Stimulated activated CD4-positive, alpha-beta T cell treated with anti-CD3 and anti-CD28 coated beads, Interleukin-2, amount 100 ng/mL, for 4 hours (primary cell): ENCODE measurements at places on chromosomes 5 and 9.

DNA sequence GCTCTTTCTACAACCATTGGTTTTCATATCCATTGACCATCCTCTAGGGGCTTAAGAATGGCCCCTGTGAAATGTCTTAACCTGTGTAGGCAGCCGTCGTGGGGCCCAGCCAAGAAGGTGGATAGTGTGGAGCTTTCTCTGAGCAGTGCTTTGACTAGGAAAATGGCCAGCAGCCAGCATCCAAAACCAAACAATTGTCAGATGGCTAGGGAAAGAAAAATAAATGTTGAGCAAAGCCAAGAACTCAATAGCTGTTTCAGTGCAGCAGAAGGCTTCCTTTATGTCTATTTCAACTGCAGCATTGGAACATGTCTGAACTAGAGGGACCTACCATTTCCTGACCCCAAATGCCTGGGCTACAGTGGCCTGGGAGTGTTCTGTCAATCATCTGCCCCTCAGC lies 374.9 kb downstream of the TLE4 start:
- no peak for DNase-seq

- no peak for DNase-seq
These were observed 298.6 kb downstream of the AGTPBP1 start for GRCh38 chr9:85443190-85443598.

GRCh38 chr5:129978270-129978669 lies 74.0 kb downstream of the CHSY3 start:
- no peak for DNase-seq

DNA sequence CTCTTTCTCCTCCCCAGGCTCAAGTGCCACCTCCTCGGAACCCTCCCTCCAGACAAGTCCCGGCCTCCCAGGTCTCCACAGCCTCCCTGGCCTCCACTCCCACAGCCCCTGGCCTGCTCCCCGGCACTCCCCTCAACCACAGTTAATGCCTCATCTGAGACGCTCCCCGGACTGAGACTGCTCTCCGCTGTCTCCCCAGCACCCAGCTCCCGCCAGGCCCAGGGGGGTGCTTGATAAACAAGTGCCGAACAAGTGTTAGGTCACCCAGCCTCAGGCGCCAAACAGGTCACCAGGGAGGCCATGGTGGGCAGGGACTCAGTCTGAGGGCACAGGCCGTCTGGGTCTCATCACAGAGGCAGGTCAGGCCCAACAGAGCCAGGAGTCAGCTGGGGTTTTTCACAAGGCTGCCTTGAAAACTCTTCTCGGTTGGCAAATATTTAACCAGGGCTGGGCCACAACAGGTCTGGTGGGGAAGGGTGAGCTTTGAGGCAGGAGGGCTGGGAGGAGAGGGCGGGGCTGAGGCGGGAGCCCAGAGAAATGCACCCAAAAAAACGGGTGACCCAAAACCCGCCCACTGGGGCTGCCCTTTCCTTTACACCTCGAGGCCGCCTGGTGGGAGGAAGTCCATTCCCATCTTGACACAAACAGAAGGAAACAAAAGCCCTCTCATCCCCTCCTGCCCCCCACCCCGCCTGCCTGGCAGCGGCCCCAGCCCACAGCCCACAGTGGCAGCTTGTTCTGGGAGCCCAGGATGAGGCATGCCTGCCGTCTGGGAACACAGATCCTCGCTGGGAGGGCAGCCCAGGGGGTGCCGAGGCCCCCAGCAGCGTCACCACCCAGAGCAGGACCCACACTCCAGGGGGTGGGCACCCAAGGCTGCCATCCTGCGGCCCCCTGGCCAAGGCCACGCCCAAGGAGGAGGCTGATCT lies 66.6 kb upstream of the STXBP1 start:
- no peak for DNase-seq

GRCh38 chr5:147963948-147964693 lies 57.8 kb upstream of the C5orf46 start:
- no peak for DNase-seq

DNA sequence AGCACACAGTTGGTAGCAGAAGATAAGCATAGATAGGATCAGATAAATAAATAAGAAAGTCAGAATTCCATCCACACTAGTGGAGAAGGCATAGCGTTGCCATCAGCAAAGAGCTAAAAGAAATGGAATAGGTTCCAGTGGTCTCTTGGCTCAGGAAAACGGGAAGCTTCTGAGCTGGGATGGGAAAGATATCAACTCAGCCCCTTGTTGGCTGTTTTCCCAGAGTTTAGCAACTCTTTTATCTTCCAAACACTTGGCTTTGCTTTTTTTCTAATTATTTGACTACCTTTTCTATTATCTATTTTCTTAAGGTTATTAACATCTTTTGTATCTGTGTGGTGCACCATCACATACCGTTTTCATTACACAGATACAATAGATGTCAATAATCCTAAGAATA lies 445.7 kb upstream of the TRPC7 start:
- no peak for DNase-seq

DNA sequence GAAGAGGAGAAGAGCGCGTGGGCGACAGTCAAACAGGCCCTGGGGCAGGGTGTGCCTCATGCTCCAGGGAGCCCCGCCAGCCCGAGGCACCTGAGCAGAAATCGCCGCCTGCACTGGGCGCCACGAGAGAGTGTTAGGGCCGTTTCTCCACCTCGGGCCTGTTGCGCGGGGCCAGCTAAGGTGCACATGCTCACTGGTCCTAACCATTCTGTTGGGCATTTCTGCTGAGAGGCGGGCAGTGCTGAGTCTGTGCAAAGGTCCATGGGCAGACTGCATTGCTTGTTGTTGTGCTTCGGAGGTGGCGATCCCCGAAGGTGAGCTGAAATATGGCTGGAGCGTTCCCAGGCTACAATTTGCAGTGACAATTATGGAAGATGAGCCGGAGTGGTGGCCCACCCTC lies 367.8 kb upstream of the SPATA31A5 start:
- no peak for DNase-seq

- DNase-seq = peak; percentile 76
These were observed 18.1 kb downstream of the KYAT1 start for GRCh38 chr9:128863647-128864046.

GRCh38 chr5:22050931-22051330 lies 802.2 kb downstream of the CDH12 start:
- no peak for DNase-seq

DNA sequence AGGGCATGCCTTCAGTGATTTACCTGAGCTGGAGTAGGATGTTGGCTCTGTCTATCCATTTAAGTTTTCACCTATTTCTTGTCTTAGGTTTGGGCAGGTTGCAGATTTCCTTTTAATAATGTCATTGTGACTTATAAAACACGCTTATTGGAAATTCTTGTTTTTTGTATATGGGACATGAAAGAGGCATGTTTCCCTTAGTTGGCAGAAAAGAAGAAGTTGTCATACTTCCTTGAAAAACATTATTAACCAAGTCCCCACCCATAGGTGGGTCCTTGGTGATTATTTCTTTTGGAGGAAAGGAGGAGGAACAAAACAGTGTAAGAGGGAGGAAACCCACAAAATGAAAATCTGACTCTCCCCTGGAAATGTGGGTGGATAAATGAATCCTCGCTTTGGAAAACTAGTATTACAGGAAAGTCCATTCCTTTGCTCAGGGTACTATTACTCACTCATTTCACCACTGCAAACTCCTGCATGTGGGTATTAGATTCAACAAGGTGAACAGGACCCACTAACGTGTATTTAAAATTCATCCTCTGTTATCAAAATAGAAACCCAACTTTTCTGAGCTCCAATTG lies 9.3 kb downstream of the CER1 start:
- no peak for DNase-seq

- no peak for DNase-seq
These were observed 20.1 kb downstream of the IPO11 start for GRCh38 chr5:62432621-62433064.

DNA sequence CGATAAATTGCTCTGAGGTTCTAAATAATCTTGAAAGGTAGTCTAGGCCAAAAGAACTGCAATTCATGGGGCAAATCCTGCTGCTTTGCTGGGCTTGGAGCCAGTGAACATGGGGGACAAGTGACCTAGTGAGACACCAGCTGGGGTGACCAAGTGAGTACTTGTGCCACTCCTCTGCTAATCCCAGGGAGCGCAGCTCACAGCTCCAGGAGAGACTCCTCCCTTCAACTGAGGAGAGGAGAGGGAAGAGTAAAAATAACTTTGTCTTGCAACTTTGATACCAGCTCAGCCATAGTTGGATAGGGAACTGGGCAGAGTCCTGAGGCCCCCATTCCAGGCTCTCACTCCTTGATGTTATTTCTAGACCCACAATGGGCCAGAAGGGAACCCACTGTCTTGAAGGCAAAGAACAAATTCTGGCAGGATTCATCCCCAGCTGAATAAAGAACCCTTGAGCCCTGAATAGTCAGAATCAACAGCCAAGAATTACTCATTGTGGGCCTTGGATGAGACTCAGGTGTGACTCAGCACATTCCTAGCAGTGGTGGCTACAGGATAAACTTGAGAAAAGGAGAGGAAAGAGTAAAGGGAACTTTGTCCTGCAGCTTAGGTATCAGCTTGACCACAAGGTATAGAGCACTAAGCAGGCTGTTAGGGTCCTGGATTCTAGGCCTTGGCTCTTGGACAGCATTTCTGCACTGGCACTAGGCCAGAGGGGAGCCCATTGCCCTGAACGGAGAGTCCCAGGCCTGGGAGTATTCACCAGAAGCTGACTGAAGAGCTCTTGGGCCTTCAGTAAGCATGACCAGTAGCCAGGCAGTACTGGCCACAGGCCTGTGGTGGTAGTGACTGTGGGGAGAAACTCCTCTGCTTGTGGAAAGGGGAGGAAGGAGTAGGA lies 288.3 kb upstream of the CDH18 start:
- DNase-seq = no peak

DNA sequence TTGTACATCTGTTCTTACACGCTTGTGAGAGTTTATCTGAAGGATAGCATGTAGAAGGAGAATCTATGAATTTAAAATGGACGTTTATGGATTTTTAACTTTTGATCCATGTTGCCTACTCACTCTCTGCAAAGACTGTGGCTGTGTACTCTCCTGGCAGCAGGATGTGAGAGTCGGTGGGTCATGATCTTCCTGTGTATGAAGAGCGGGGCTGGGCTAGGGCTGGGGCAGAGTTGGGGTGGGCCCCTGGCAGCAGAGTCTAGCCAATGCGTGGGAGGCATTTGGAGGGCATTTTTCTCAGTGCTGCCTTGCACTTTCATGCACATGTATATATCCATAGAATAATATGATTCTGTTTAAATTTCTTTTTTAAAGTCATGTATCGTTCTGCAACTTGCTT lies 24.0 kb upstream of the DAB2IP start:
- DNase-seq = no peak

GRCh38 chr5:37568893-37569292 lies 189.8 kb downstream of the WDR70 start:
- DNase-seq = no peak

- DNase-seq = no peak
These were observed 7.9 kb upstream of the PSMB7 start for GRCh38 chr9:124423155-124423554.

- DNase-seq = no peak
These were observed 200.2 kb downstream of the DAB2IP start for GRCh38 chr9:121851641-121852091.

DNA sequence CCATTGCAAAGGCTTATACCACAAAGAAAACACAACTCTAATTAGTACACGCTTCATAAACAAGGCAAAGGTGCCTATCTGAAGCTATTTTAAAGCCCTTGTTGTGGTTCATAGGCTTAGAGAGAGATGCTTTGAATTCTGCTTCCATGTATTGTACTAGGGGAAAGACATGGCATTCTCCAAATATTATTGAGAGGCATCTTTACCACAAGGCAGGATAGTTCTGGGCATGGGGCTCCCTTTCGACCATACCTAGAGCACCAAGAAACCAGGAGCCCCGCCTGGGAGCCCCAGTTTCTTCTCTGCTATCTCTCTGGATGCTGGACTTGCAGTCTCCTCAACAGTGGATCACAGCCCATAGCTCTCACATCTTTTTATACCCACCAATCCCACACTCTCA lies 93.7 kb downstream of the NFIB start:
- no peak for DNase-seq

GRCh38 chr9:26181836-26182235 lies 503.6 kb upstream of the TUSC1 start:
- no peak for DNase-seq

DNA sequence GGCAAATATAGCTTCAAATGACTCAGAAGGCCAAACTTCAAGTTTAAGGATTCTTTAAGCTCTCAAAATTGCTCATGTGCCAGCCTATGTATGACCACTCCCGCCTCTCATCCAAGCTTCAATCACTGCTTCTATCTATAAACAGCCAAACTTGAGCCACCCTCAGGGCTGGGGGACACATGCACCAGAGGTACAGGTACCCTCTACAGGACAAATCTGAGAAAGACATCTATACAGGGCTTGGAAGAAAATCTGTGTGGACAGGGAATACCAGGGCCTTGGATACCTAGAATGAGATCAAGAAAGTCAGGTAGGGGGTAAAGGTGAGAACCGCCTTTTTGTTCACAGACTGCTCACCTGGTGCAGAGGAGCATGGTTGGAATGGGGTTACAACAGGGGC lies 217.9 kb downstream of the ATPSCKMT start:
- no peak for DNase-seq

DNA sequence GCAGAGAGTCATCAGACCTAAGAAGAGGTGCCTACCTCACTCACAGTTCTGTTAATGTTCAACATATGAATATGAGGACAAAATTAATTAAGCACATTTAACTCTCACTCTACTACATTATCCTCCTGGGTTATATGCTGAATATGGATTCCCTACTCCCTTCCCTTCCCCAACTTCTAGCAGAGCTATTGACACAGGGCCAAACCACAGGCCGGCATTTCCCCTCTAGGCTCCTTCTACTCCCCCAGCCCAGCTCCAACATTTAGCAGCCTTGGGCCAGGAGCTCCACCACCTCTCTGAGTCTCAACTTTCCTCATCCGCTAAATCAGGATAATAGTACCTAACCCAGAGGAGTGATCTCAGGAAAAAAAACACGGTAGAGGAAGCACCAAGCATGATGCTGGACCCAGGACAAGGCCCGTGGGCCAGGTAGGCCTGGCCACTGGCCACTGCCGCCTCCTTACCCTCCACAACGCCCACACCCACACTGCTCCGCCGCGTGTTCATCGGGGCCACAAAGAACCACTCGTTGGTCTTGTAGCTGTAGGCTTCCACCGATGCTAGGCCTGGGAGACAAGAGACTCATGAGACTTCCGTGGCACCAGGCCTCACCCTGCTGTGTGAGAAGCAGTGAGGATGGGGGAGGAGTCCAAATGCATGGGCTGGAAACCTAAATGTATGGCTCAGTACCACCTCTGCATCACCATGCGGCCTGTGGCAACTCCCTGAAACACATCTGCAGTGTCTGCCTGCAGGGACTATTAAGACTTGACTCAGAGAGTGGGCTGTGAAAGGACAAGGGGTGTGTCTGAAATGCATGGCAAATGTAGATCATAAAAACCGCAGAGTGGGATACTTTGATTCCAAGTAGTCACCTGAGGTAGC lies 98.8 kb downstream of the KLHL3 start:
- no peak for DNase-seq

GRCh38 chr9:88875400-88876120 lies 115.7 kb upstream of the S1PR3 start:
- no peak for DNase-seq
